ENCODE measurements at places on chromosomes 1 and 21. TPM values are rescaled to one million over a fixed set of nuclear protein-coding genes. Genes with fewer than 3 reads are reported as not detected.

Gene C8B
- not detected for polyA plus RNA-seq

Gene GBP6
- polyA plus RNA-seq = 0.05 TPM

Gene SELP
- 3.6 TPM for polyA plus RNA-seq

Gene LRRC7
- 5.8 TPM for polyA plus RNA-seq

Gene KLHDC7A
- 10.9 TPM for polyA plus RNA-seq

Gene NOS1AP
- polyA plus RNA-seq = 9.0 TPM

Gene KLHDC9
- polyA plus RNA-seq = 17.8 TPM

Gene C1orf226
- 16.5 TPM for polyA plus RNA-seq

Gene HIVEP3
- polyA plus RNA-seq = 3.5 TPM

Gene ASPM
- 20.2 TPM for polyA plus RNA-seq

Gene SASS6
- polyA plus RNA-seq = 8.2 TPM

Gene PDPN
- 20.6 TPM for polyA plus RNA-seq

Gene PPIAL4G
- polyA plus RNA-seq = 0.08 TPM

Gene TBCE
- polyA plus RNA-seq = 60.3 TPM

Gene CR1L
- 1.5 TPM for polyA plus RNA-seq

Gene MAB21L3
- 0.85 TPM for polyA plus RNA-seq

Gene HSF2BP
- 2.0 TPM for polyA plus RNA-seq

Gene FLAD1
- polyA plus RNA-seq = 27.4 TPM

Gene RHOU
- 13.2 TPM for polyA plus RNA-seq

Gene B3GALT5
- 1.1 TPM for polyA plus RNA-seq

Gene SERPINC1
- polyA plus RNA-seq = 10.1 TPM

Gene SPRR4
- polyA plus RNA-seq = not detected

Gene CELA3A
- polyA plus RNA-seq = not detected

Gene ZRANB2
- polyA plus RNA-seq = 232 TPM

Gene CD101
- polyA plus RNA-seq = 2.3 TPM

Gene TSPEAR
- 0.55 TPM for polyA plus RNA-seq

Gene AMY1C
- polyA plus RNA-seq = not detected

Gene PLEKHM2
- 42.3 TPM for polyA plus RNA-seq

Gene ANGPTL3
- polyA plus RNA-seq = 8.3 TPM

Gene PRRX1
- polyA plus RNA-seq = 1.5 TPM

Gene STIL
- polyA plus RNA-seq = 8.9 TPM

Gene SAMSN1
- polyA plus RNA-seq = 5.3 TPM

Gene NKAIN1
- polyA plus RNA-seq = 4.8 TPM

Gene TSTD1
- polyA plus RNA-seq = 76.1 TPM

Gene MYBPH
- polyA plus RNA-seq = 0.29 TPM

Gene S100A10
- polyA plus RNA-seq = 194 TPM

Gene BEND5
- 26.0 TPM for polyA plus RNA-seq

Gene LEFTY1
- polyA plus RNA-seq = 2.5 TPM

Gene C1QA
- 10.7 TPM for polyA plus RNA-seq

Gene NR1I3
- 3.0 TPM for polyA plus RNA-seq

Gene TNFAIP8L2
- 2.2 TPM for polyA plus RNA-seq

Gene OR2M5
- not detected for polyA plus RNA-seq

Gene HTR1D
- 0.14 TPM for polyA plus RNA-seq

Gene NHLH1
- 0.10 TPM for polyA plus RNA-seq

Gene FCER1A
- 0.35 TPM for polyA plus RNA-seq

Gene CD164L2
- polyA plus RNA-seq = 0.68 TPM

Gene IGSF3
- polyA plus RNA-seq = 28.7 TPM

Gene AKR7A3
- 3.3 TPM for polyA plus RNA-seq

Gene HUNK
- 20.8 TPM for polyA plus RNA-seq

Gene IGSF21
- 0.71 TPM for polyA plus RNA-seq

Gene ESPN
- 26.5 TPM for polyA plus RNA-seq

Gene ST6GALNAC3
- 84.6 TPM for polyA plus RNA-seq

Gene ODF2L
- polyA plus RNA-seq = 39.9 TPM

Gene EDARADD
- polyA plus RNA-seq = 7.3 TPM

Gene CD84
- 0.71 TPM for polyA plus RNA-seq

Gene SOX13
- 52.6 TPM for polyA plus RNA-seq
